CD4-positive, alpha-beta T cell treated with Interleukin-1 beta for 1 hour (primary cell): ENCODE measurements at places on chromosomes 1 and 21.
A peak's percentile ranks its signal among the peaks of the same experiment; 100 is the strongest.

DNA sequence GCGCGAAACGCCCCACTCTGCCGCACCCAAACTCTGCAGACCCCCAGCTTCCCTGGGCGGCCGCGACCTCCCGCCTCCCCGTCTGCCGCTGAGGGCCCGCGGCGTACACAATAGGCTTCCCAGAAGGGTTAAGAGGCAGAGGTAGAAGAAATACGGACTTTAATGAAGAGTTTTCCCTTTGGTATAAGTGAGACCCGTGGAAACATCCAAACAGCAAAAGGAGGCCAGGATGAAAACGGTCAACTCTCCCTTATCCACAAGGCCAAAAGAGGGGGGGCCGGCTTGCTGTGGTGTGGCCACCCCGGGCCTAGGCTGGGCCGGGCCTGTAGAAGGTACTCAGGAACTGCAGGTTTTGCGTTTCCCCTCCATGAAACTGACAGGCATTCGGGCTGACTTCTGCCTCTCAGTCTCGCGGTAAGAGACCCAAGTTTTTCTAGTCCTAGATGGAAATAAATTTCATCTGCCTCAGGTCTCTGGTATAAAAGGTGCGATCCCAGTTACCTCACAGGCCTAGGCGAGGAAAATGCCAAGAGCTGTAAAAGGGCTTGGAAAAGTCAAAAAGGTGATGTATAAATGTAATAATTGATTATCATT is 671 bp upstream of the PYGO2 start:
- DNase-seq, result no peak

GRCh38 chr1:210731193-210731592 is 402.5 kb downstream of the HHAT start:
- DNase-seq, result no peak

DNA sequence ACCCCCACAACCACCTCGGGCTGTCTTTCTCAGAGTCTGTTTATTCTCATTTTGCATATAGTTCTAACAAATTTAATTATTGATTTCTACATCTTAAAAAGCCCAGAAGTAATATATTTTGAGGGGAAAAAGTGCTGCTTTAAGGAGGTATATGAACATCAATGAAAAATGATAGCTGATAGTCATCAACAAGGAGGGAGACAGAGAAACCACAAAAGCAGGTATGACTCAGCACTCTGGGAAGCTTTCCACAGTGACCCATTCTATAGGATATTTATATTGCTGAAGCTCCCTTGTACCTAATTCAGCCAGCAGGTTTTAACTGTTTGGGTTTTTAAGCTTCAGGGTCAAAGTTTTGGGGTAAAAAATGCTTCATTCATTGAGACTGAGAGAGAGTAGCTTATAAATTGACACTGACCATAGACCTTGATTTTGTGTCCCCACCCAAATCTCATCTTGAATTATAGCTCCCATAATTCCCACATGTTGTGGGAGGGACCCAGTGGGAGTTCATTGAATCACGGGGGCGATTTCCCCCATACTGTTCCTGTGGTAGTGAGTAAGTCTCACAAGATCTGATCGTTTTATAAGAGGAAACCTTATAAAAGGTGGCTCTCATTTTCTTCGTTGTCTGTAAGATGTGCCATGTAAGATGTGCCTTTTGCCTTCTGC is 27.4 kb downstream of the VANGL1 start:
- DNase-seq, result no peak

GRCh38 chr1:37472994-37473393 is 1.4 kb upstream of the ZC3H12A start:
- DNase-seq, result no peak

GRCh38 chr21:35873441-35873840 is 186.9 kb downstream of the SETD4 start:
- no peak for DNase-seq

DNA sequence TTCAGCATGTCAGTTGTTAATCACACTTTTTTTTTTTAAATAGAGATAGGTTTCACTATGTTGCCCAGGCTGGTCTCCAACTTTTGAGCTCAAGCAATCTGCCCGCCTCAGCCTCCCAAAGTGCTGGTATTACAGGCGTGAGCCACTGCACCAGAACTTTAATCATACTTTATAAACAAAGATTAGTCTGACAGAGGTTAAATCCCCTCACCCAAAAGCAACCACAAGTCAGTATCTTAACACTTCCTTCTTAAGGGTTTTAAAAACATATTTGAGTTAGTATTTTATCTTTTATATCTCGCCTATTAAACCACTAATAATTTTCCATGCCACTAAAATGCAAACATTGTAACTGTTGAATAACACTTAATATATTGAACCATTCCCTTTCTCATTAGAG is 70.2 kb downstream of the COP1 start:
- no peak for DNase-seq

DNA sequence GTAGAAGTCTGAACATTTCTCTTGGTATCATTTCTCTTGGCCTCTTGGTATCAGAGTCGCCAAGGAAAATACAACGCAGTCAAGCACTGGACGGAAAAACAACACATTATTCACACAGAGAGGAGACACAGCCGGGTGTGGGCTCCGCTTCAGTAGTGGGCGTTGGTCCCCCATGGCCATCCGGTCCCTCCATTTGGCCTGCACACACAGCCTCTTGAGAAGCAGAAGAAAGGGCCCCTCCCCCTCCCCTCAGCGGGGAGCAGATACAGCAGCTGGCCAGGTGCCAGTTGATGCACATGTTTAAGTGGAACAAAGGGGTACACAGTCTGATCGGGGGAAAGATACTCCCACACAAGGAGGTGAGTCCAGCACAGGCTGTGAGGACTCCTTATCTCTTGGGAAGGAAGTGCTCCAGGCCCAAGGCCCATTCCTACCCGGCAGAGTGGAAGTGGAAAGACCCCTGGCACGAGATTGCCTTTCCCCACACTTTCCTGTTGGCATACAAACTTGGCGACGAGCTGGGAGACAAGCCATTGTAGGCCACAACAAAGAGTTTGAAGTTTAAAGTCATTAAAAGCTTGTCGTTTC is 311.3 kb downstream of the FAM72C start:
- DNase-seq, result no peak

GRCh38 chr1:64280001-64280400 is 76.6 kb downstream of the UBE2U start:
- no peak for DNase-seq

- no peak for DNase-seq
Observed at GRCh38 chr1:229879746-229880145, 187.3 kb upstream of the GALNT2 start.

DNA sequence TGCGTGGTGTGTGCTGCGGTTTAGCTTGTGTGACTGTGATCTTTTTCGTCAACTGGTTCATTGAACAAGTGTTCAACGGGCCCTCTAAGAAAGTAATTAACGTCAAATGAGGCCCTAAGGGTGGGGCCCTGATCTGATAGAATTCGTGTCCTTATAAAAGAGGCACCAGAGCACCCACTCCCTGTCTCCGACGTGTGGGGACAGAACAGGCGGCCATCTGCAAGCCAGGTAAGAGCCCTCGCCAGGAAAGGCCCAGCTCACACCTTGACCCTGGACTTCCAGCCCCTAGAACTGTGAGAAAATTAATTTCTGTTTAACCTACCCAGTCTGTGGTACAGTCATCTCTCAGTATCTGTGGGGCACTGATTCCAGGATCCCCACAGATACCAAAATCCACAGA is 20.4 kb upstream of the SAMD11 start:
- no peak for DNase-seq

- no peak for DNase-seq
Observed at GRCh38 chr1:159895286-159895685, 4.7 kb downstream of the CFAP45 start.

DNA sequence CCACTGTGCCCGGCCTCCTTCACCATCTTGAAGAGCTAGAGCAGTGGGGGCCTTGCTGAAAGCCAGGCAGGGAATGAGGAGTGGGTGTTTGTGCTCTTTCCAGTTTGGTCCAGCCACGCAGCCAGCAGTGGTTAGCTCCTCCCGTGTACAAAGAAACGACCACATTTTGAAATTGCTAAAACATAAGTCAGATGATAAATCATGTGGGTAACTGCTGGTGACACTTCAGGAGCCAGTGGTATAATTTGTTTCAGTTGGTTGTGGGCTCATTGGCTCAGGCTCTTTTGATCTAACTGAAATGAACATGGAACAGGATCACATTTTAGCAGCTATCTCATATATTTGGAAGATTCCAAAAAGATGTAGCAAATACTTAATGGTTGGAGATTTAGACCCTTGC is 87.6 kb downstream of the MTR start:
- no peak for DNase-seq

DNA sequence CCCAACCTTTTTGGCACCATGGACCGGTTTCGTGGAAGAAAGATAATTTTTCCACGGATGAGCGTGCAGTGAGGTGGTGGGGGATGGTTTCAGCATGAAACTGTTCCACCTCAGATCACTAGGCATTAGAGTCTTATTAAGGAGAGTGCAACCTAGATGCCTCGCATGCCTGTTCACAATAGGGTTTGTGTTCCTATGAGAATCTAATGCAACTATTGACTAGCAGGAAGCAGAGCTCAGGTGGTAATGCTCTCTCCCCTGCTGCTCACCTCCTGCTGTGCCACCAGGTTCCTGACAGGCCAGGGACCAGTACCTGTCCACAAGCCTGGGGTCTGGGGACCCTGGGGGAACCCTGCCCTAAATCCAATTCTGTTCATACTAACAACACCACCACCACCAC is 377.8 kb downstream of the OLFM3 start:
- no peak for DNase-seq

- DNase-seq, result no peak
Observed at GRCh38 chr1:185926588-185926987, 192.4 kb downstream of the HMCN1 start.

- DNase-seq, result no peak
Observed at GRCh38 chr1:168230709-168231108, 4.9 kb downstream of the SFT2D2 start.

- DNase-seq, result no peak
Observed at GRCh38 chr1:241749041-241749944, 97.2 kb downstream of the WDR64 start.

GRCh38 chr1:93591676-93592550 is 89.7 kb downstream of the BCAR3 start:
- DNase-seq, result no peak

DNA sequence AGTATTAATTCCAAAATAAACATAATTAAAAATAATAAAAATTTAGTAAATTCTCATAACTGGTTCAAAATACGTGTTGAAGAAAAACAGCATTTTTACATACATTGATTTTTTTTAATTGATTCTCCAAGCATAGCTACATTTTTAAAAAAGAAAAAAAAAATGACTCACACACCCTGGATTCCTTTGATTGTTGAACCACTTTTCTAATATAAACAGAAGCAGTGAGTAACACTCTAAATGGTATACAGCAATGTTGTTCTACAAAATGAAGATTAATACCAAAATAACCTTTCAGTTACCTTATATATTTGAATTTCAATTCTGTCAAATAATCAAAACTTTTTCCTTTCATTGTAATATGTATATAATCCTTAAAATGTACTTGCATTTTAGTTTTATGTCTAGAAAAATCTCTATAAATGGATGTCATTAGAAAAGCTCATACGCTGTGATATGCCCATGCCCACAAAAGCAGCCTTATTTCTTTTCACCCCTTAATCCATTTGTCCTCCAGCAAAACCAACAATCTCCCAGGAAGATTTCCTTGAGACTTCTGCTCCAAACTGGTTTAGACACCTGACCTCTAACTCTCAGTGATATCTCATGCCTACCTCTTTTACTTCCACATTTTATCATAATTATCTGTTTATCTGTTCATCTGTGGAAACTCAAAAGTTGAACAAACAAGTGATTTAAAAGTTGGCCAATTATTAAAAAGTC is 246.4 kb upstream of the NR5A2 start:
- DNase-seq, result no peak

GRCh38 chr1:21341022-21341421 is 50.8 kb upstream of the ECE1 start:
- DNase-seq, result no peak

- DNase-seq, result no peak
Observed at GRCh38 chr1:56057466-56058405, 521.6 kb downstream of the PLPP3 start.

DNA sequence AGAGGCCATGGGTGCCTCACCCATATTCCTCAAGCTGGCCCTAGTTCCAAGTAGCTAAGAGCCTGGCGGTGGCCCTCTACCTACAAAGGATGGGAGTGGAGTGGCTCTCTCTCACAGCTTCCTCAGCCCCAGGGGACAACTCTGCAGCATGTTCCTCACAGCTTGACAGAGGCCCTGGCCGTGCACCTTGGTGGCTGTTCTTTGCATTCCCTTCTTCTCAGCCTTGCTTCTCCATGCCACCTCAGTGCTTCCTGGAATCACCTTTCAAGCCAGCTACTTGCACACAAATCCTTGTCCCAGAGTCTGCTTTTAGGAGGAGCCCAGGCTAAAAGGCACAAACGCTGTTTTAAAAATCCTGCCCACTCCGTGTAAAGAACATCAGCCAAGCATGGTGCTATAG is 69.0 kb upstream of the DIRAS3 start:
- no peak for DNase-seq

- DNase-seq, result no peak
Observed at GRCh38 chr1:919271-919872, 4.4 kb upstream of the SAMD11 start.

DNA sequence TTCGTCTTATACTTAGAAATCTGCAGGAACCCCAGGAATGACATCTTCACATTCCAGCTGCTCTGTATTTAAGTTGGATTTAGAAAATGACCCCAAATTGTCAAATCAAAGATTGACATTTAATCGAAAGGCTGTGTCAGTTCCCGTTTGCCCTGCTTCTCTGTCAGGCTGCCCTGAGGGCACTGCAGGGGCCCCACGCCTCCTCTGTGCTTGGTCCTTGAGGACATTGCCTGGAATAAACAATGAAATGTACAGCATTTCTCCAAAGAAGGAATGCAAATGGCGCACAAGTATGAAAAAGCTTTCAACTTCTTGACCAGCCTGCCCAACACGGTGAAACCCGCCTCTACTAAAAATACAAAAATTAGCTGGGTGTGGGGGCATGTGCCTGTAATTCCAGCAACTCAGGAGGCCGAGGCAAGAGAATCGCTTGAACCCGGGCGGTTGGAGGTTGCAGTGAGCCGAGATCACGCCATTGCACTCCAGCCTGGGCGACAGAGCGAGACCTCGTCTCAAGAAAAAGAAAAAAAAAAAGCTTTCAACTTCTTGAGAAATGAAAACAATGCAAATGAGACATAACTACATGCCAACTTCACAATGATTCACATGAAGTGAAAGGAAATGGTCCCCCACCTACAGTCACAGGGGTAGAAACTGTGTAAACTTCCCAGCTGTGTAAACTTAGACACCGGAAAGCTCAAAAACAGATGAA is 3.0 kb downstream of the TMPRSS3 start:
- no peak for DNase-seq

DNA sequence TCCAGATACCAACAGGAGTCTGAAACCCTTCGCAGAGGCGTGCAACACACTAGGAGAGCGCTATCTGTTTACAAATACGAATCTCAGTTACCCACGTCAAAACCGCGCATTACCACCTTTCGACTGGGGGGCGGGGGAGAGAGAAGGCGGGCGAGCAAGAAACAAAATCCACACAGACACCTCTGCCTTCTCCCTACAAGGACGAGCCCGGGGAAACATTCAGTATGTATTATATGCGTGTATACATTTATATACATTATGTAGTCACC is 722 bp downstream of the TUT4 start:
- DNase-seq, result peak; percentile 80

GRCh38 chr21:39612233-39613040 is at the start of gene B3GALT5:
Gene B3GALT5 (plus strand): TSS chr21:39612940. CDS start chr21:39660560, 47,620 bp downstream.
- DNase-seq, result no peak

GRCh38 chr21:45571641-45572040 is 29.4 kb upstream of the SLC19A1 start:
- DNase-seq, result no peak

GRCh38 chr21:45622416-45623097 is 21.0 kb upstream of the PCBP3 start:
- DNase-seq, result no peak
